ENCODE measurements at places on chromosomes 7 and 10.

DNA sequence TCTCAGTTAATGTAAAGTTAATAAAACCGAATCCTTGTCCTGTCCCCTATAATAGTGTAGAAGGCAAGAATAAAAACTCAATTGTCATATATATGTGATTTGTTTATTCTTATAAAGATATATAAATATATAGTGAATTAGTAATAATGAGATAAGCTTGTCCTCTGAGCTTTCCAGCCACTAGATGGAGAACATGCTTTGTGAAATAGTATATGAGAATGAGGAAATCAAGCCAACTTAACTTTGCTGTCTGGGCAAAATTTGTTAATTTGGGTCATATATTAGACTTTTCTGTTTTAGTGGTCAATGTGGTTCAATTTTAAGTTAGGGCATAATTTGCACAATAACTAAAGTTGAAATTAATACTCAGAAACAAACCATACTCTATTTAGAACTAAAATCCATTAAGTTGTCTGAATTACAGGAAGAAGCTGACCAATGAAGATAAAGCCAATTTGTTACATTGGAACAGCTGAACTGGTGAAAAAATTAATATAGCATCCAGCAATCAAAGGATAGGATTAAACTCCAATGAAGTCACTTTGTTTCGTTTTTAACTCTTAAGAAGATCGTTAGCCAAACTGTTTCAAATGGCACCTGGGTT, 595.0 kb downstream of the ARL4A start:
- DNase-seq, result peak; percentile 70

- DNase-seq, result no peak
Measured at GRCh38 chr7:134021836-134022235, 105.3 kb upstream of the LRGUK start.

DNA sequence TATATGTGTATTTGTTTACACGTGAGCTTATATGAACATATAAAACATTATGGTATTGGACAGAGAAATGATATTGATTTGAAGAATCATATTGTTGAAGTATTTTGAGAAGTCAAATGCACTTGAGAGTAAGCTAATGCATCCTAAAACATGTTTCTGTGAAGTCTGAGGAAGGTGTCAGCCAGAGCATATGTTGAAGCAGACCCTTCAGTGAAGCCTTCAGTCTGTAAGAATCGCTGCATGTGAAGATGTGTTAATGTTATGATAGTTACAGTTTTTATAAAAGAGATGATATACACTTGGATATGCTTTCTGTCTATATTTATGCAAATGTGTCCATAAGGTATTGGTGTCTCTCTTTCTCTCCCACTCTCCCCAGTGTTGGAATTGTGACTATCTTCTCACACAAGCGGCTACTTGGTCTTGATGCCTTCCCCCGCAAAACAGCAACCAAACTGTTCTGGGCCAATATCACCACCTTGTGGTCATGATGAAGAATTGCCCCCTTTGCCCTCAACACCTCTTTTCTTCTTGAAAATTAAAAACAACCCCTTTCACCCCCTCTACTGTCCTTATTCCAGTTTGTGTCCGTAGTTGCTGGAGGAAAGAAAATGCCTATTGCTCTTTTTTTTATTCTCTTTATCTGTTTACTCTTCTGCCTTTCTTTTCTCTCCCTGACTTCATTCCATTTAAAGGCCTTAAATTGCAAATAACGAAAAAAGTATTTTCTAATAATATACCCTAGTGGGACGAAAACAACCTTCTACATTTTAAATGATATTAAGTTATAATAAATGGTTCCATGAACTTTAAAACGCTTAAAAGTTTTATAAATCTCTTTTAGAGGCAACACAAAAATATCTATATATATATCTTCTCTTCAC, 64.9 kb downstream of the IKZF1 start:
- peak; percentile 58 for DNase-seq

DNA sequence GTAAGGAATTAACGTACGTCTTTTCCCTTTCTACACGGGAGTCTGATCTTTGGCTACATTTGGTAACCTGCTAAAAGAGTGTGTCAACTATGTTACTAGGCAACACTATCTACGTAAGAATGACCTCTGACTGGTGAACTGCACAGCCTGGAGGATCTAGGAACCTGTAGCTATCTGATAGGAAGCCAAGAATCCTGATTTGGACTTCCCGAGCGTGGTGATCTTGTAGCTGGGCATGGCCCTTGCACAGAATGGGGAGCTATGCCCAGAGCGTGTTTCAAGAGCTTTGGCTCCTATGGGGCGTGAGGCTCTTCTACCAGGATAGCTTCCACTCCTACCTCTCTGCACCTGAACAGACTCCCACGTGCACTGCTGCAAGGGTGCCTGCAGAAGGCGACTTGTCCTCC, 157.5 kb downstream of the TAX1BP1 start:
- DNase-seq, result no peak

- DNase-seq, result no peak
Measured at GRCh38 chr7:110905773-110906566, 185.0 kb upstream of the LRRN3 start.

DNA sequence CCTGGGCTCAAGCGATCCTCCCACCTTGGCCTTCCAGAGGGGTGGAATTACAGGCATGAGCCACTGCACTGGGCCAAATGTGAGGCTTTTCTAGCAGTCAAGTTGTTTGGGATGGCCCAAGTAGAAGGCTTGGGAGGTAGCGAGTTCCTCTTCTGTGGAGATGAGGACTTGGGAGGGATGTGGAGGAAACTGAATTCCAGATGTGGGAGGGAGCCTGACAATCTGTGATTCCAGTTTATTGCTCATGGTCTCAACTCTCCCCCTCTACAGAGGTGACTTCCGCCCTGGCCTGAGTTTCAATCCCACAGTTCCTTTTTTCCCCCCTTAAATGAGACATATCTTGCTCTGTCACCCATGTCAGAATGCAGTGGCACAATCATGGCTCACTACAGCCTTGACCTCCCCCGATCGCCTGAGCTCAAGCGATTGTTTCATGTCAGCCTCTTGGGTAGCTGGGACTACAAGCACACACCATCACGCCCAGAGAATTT, 3.4 kb downstream of the STYXL1 start:
- DNase-seq, result no peak

GRCh38 chr7:53111031-53111430, 75.6 kb downstream of the POM121L12 start:
- no peak for DNase-seq

- no peak for DNase-seq
Measured at GRCh38 chr7:149764481-149765398, 8.6 kb downstream of the ZNF467 start.

DNA sequence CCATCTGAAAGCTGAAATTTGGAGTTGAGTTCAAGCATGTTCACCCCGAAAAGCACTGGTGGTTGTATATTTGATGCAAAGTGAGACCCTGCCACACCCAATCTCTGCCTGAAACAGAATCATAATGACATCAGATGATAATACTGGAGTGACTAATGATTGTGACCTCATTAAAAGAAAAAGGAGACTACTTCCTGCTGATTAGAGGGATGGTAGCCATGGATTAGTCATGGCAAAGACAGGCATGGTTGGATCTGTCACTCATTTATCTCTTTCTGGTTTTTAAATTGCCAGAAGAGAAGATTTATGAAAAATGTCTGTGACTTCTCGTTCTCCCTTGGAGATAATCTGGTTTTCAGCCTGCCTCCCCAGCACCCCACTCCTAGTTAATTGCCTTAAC, 101.2 kb downstream of the BAMBI start:
- DNase-seq, result no peak

GRCh38 chr7:27161214-27161720, 4.1 kb downstream of the HOXA9 start:
- DNase-seq, result no peak

DNA sequence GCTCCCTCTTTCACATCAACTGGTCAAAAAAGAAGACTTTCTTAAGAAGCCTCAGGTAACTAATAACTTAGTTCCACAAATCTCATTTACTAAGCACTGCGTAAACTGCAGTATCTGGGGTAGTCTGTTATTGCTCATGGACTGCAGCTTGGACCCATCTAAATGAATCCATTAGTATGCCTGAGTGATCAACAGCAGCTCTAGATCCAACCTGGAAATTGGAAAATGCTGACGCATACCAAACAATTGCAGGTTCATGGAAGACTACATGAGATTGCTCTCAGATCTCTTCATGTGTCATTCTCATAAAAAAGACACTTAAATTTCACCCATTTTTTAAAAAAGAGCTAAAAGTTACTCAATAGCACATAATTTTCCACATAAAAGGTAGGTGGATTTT, 121.6 kb downstream of the IDE start:
- no peak for DNase-seq

DNA sequence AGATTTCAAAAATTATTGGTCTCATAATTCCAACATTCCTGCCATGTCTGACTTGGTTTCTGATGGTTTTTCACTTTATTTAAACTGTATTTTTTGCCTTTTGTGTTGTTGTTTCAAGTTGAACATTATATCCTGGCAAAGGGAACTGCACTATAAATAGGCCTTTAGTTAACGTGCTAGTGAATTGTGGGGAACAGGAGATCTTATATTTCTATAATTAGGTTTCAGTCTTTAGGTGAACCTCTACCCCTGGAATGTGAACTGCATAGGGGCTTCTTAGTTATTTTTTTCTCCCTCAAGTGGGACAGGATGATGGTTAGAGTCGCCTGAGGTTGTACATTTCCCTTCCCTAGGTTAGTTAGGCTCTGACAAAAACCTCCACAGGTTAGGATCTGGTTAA, 128.6 kb downstream of the MLLT10 start:
- DNase-seq, result no peak

- DNase-seq, result no peak
Measured at GRCh38 chr7:120837599-120837998, 20.3 kb downstream of the TSPAN12 start.

- DNase-seq, result peak; percentile 62
Measured at GRCh38 chr10:70132098-70133029, at the start of gene AIFM2. TSS of gene AIFM2 (minus strand) at chr10:70132825. CDS start at chr10:70124084, 8,741 bp downstream.

DNA sequence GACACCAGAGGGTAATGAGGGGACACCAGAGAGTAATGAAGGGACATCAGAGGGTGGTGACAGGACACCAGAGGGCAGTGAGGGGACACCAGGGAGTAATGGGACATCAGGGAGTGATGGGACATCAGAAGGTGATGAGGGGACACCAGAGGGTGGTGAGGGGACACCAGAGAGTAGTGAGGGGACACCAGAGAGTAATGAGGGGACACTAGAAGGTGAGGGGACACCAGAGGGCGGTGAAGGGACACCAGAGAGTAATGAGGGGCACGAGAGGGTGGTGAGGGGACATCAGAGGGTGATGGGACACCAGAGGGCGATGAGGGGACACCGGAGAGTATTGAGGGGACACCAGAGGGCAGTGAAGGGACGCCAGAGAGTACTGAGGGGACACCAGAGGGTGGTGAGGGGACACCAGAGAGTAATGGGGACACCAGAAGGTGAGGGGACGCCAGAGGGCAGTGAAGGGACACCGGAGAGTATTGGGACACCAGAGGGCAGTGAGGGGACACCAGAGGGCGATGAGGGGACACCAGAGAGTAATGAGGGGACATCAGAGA, 10.6 kb downstream of the NACAD start:
- no peak for DNase-seq

DNA sequence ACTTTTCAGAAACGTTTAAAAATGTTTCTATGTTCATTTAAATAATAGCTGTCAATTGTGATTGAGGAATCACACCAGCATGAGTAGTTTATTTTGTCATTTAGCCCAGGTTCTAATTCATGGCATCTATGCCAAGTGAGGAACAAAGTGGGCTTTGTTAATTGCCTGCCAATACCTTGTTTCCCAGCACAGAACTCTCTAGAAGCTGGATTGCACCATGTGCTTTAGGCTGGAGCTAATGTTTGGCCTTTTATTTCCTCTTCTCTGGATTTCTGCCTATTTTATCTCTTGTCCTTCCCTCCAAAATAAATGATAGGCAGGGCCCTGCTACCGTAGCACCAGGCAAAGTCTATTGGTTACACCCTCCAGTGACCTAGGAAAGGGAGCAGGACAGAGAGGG, 109.9 kb upstream of the ITGB1 start:
- DNase-seq, result no peak

- DNase-seq, result no peak
Measured at GRCh38 chr10:103736044-103736443, 119.3 kb downstream of the SH3PXD2A start.

DNA sequence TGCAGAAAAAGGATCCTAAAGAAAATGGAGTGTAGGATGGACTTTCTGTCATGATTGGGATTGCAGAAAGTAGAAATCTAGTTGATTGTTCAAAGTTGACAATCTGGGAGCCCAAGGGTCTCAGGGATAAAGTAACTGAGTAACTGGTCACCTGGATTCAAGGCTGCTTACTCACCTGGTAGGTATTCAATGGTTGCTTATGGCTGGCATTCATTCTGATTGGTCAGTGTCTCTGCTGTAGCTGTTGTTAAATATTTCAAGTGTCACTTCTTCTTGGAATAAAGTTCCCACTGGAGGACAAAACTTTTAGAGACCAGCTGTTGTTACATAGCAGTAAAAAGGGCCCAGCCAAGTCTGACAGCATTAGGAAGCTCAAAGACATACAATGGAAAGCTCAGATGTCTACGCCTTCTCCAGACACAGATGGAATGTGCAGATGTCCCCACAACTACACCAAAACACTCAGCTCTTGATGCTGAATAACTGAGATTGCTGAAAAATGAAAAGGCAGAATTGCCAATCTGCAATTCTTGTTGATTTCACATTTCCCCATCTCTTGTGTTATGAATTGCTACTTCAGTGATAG, 106.9 kb downstream of the ZNF467 start:
- DNase-seq, result no peak

DNA sequence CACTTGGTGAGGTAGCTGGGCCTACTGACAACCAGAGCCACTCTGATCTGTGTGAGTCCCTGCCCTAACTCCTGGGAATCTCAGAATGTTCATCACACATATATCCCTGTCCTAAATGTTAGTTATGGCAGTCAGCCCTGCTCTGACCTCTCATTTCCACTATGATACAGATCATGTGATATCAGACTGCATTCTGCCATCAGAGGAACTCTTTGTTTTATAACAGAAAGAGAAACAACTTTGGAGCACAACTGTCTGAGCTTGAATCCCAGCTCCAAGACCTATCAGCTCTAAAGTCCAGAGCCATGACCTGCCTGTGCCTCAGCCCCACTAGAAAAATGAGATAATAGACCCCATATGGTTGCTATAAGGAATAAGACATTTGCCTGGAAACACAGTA, 54.6 kb upstream of the ABCB4 start:
- no peak for DNase-seq

DNA sequence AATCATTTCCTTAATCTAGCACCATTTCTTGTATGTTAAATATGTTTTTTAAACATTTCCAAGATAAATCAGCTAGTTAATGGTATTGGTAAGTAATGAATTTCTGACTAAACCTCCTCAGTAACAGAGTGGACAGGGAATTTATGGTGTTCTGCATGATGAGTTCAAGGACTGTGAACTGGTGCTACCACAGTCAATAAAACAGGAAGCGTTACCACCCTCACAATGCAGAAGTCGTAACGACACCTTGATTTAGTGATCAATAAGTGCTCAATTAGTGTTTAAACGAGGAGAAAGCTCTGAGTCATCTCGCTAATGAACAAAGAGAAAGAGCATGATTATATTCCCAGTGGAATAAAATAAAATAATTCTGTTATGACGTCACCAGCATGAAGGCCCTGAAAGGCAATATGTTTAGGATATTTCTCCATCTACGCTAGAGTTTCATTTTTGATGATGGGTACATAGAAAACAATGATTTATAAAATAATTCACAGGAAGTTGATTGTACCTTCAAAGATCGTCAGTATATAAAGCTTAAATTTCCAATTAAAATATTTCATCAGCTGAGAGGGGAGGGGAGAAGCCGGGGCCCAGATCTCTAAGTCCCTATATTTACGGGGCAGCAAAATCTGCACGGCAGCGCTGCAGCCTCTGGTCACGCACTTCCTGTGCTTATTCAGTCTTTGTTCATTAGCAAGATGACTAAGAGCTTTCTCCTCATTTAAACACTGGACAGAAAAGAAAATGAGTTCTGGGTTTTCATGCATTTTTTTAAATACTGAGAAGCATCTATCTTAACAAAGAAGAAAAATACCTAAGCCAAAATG, 400.5 kb downstream of the PTPRN2 start:
- no peak for DNase-seq
